ENCODE measurements at places on chromosomes 3 and 15. TPM values are rescaled to one million over a fixed set of nuclear protein-coding genes. Genes with fewer than 3 reads are reported as not detected.

DNA sequence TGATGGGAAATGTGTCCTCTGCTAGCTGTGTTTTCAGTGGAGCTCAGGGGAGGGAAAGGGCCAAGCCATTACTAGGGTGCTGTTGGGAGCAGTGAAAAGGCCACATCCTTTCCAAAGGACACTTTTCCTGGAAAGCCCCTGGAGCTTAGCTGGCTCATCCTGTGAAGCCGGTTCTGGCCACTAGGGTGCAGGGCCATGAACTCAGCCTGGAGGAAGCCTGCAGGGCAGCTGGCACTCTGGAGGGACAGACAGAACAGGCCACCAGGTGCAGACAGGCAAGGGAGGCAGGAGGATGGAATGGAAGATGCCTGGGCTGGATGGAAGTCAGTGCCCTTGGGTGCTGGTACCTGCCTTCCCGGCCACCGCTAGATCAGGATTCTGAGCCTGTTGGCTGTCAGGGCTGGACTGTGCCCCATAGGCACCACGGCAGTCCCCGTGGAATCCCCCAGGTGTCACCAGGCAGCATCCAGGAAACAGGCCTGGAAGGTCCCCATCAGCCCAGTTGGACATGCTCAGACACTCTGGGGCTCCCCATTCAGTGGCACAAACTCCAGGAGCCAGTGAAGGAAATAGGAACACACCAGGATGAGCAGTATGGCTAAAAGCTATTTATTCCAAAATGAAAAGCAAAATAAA is 76.2 kb upstream of the C2CD4B start:
- no peaks in the 10 kb centered on the region for H3K27me3 ChIP-seq
- H3K36me3 ChIP-seq = no peaks in the 10 kb centered on the region
- H3K4me1 ChIP-seq = no peaks in the 10 kb centered on the region
- no peak overlapping the region for H3K27ac ChIP-seq
- H3K4me3 ChIP-seq = no peak overlapping the region

The SLC38A3 gene
- 0.02 TPM for polyA plus RNA-seq

DNA sequence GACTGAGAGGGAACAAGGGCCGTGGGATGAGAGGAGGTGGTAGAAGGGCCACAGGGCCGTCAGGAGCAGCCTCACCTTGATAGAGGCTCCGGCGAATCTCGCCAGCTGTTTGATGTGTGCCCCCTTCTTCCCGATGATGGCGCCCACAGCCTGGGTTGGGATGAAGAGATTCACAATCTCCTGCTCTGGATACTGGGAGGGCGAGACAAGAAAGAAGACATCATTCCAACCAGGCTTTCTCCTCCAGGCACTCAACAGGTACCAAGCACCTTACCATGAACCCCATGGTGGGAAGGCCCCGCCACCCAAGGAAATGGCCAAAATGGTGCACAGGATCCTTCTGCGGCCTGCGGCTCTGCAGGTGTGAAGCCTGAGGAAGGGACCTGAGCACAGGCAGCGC is 71.1 kb downstream of the SENP2 start:
- no peak overlapping the region for H3K4me3 ChIP-seq
- H3K4me1 ChIP-seq = peaks cover 8% of the 10 kb centered on the region
- H3K27ac ChIP-seq = no peak overlapping the region
- no peaks in the 10 kb centered on the region for H3K36me3 ChIP-seq

- no peaks in the 10 kb centered on the region for H3K27me3 ChIP-seq
- peaks cover 96% of the 10 kb centered on the region for H3K36me3 ChIP-seq
Measured at GRCh38 chr15:63677778-63678177, 80.6 kb downstream of the FBXL22 start.

DNA sequence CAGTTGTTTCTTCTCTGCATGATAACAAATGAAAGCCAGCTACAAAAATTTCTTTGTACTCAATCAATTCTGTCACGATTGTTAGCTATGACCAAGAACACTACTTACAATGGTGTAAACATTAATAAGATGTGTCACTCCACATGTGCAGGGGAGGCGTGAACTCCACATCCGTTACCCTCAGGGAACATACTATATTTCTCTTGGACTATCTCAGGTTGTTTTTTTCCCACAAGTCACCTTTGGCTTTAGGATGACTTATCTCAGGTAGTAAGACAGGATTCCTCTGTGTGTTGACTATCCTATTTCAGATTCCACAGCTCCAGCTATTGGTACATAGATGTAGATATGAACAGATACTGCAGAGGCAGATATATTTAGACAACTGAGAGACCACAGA is 423.3 kb upstream of the GRM7 start:
- no peaks in the 10 kb centered on the region for H3K4me1 ChIP-seq
- no peak overlapping the region for H3K27ac ChIP-seq
- no peak for DNase-seq
- H3K27me3 ChIP-seq = no peaks in the 10 kb centered on the region

Data from spleen (tissue), 13 donors.